ENCODE measurements at places on chromosomes 2 and 18.

DNA sequence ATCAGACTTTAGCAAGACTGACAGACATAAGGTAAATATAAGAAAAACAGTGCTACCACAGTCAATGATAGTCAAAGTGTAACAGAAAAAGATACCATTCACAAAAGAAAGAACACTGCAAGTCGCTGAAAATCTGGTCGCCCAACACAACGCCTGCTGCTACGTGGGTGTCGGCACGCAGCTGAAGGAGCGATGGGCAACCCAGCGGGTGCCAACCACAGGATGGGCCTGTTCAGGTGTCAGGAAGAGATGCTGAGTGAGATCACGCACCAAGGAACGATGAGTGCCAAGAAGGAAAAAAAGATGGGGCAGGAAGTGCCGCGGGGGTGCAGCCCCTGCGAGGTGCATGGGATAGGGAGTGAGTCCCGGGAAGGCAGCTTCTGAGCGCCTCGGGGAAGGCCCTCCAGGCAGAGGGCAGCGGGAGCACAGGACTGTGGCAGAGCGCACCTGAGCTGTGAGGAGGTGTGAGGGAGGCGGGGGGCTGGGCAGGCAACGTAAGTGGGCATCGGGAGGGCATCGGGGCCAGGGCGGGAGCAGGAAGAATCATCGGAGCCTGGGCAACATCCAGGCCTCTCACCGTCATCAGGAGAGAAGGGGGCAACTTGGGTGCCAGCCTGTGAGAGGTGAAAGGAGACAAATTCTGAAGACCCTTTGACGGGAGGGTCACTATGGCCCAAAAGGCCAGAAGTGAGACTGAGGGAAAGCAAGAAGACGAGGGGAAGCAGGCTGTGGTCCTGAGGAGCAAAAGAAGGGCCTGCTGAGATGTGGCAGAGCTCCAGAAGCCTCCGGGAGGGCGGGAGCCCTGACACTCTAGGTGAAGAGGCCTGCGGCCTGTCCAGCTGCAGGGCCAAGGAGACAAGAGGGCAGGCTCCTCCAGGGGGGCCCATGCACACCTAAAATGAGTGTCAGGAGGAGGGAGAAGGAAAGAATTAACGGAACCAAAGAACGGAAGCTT lies 14.8 kb upstream of the MTERF4 start:
- DNase-seq: no peak

- no peak for DNase-seq
Measured at GRCh38 chr18:4004183-4004829, 450.8 kb downstream of the DLGAP1 start.

- DNase-seq: no peak
Measured at GRCh38 chr2:85777441-85777861, 23.7 kb downstream of the ATOH8 start.

GRCh38 chr2:164911832-164912231 lies 43.5 kb downstream of the SLC38A11 start:
- DNase-seq: no peak

DNA sequence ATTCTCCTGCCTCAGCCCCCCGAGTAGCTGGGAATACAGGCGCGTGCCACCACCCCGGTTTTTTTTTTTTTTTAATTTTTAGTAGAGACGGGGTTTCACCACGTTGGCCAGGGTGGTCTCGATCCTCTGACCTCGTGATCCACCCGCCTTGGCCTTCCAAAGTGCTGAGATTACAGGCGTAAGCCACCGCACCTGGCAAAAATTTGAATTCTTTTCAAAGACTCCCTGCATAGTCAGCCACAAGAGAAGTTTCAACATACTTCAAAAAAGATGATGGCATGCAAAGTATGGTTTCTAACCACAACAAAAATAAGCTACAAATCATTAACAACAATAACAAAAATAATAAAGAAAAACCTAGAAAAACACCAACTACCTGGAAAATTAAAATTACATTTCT lies 22.0 kb downstream of the HYCC2 start:
- DNase-seq: no peak

GRCh38 chr2:136325844-136326331 lies 207.9 kb upstream of the CXCR4 start:
- DNase-seq: no peak

DNA sequence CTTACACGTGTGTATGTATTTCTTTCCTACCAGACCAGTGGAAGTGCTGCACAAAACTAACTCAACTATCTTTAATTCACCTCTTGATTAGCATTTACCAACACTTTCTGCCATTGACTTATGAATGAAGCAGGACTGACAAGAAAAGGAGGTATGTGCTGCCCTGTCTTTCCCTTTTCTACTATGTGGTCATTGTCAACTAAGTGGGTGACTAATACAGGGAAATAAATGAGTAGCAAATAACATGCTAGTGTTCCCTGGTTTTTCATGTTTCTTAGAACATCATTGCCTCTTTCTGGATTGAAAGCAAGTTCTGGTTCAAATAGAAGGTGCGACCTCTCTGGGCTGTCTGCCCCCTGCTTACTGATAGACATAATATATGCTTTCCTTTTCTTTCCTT lies 58.0 kb downstream of the LINC00305 start:
- DNase-seq: no peak

- no peak for DNase-seq
Measured at GRCh38 chr18:13019301-13019700, 28.1 kb downstream of the CEP192 start.

DNA sequence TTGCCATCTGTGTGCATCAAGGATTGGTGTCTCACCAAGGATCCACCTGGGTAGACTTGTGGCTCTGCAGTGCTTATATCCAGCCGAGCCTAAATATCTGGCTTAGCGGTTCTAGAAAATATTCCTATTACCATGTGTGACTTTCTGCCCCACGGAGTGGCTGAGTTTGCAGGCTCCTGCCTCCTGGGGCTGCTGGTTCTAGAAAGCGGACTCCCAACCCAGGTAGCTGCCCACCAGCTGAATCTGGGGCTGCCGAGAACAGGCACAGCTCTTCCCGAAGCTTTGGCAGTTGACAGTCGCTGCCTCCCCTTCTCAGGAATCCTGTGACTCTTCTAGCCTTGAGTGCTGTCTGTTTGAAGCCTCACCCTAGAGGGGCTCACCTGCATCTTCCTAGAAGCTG lies 104.6 kb downstream of the TPGS2 start:
- no peak for DNase-seq

- no peak for DNase-seq
Measured at GRCh38 chr2:207970826-207971180, 54.5 kb downstream of the PLEKHM3 start.

DNA sequence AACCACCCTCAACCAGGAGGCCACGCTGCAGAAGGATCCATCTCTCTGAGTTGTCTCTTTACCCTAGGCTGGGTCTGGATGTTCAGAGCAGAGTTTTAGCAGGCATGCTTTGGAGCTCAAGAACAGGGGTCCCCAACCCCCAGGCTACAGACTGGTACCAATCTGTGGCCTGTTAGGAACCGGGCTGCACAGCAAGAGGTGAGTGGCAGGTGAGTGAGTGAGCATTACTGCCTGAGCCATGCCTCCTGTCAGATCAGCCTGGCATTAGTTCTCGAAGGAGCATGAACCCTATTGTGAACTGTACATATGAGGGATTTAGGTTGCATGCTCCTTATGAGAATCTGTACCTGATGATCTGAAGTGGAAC lies 172.5 kb downstream of the UXS1 start:
- no peak for DNase-seq

DNA sequence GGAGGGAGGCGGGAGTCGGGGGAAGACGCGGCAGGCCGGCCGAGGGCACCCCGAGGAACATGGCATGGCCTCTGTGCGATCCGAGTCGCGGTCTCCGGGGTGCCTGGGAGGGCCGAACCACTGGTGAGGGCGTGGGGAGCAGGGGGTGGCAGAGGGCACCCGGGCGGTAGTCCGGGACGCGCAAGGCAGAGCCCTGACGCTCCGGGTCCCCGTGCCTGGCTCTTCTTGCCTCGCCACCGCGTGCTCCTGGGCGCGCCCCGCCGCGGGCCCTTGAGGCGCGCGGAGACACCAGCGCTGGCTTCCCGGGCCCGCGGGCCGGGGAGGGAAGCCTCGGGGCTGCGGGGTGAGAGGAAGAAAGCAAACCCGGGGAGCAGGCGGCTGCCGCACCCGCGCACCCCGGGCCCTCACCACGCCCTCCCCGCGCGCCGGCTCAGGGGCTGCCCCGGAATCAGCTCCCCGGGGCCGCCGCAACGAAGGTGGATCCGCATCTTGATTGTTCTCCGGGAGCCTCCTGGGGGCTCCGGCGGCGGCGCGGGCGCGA lies 4.3 kb downstream of the SOX11 start:
- no peak for DNase-seq

- no peak for DNase-seq
Measured at GRCh38 chr18:47605093-47605492, 325.4 kb downstream of the SMAD2 start.

- no peak for DNase-seq
Measured at GRCh38 chr18:34848695-34849094, 138.6 kb downstream of the DTNA start.

- no peak for DNase-seq
Measured at GRCh38 chr2:9288681-9289338, 82.2 kb downstream of the ASAP2 start.

GRCh38 chr18:73235491-73235890 lies 367.7 kb upstream of the NETO1 start:
- DNase-seq: no peak

DNA sequence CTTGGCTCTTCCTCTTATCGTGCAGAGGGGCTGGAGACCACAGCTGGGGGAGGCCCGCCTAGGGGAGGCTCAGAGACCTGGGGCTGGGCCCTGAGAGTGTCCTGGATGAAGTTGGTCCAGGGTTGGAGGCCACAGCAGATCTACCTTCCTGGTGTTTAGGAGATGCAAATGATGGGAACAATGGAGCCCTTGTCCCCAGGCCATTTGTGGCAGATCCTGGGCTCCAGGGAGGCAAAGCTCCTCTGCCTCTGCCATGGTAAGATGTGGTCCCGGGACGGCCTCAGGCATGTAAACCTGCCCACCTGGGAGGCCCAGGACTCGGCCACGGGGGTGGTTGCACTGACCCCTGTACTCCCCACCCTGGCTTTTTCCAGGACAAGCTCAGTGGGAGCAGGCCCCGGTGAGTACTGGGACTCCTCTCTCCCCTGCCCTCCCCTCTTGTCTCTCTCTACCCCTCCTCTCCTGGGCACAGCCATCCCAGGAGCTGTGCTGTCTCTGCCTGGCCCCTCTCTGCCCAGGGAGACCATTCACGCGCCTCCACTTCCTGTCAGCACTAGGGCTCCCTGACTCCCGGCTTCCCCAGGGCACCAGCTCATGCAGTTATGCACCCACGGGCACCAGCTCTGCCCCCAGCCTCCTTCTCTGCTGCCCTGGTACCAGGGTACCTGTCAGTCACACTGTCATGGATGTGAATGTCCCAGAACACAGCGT lies 10.9 kb downstream of the SH2D6 start:
- DNase-seq: no peak

Measured in substantia nigra (tissue), 51 donors.